Stimulated activated CD8-positive, alpha-beta memory T cell treated with anti-CD3 and anti-CD28 coated beads, Interleukin-4, amount 100 ng/mL, for 24 hours (primary cell): ENCODE measurements at places on chromosomes 3 and 15.

DNA sequence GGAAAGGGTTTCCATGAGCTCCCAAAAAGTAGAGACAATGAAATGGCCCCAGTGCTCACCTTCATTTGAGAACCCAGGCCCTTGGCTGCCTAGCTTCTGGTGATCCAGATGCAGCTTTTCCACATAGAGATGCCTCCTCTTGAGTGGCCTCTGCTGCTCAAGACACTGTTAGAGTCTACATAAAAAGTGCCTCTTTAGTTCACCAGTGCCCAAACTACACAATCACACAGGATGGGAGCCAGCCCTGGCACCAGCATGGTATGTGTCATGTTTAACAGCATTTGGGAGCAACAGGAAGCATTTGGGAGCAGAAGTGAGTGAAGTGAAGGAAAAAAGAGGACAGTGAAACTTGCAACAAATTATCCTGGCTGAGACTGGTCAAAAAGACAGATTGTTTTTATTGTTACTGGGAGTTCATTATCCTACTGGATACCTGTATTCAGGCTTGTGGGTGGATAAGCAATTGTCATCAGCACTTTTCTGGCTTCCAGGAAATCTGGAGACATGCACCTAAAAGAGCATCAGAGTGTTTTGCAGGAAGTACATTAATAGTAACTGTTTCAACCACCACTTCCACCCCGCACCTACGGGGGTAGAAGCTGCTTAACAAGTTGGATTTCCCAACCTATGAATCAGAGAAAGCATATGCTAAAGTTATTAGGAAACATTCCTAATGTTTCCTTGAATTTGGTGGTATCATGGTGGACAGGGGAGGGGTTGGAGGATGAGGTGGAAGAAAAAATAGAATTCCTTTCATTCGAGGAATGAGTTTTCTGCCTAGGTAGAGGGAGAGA lies 416.2 kb downstream of the IGSF11 start:
- DNase-seq = no peak

- no peak for DNase-seq
Observed at GRCh38 chr3:156378871-156379270, 176.0 kb downstream of the SSR3 start.

DNA sequence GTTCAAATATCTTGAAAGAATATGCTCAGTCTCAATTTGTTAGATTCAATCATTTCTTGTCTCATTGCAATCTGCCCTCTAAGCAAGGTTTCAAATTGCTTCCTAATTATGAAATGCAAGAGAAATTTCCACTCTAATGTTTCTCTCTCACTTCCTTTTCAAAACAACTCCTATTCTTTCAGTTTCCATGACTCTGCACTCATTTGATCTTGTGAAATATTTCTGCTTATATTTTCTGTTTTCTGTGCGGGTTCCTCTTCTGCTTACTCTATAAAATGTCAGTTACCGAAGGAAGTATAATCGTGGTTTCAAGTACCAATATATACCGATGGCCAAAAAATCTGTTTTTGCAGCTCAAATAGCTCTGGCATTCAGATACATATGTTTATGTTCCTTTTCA lies 521.9 kb upstream of the NAALADL2 start:
- DNase-seq = no peak

GRCh38 chr3:126125781-126126251 lies 41.9 kb upstream of the SLC41A3 start:
- no peak for DNase-seq

DNA sequence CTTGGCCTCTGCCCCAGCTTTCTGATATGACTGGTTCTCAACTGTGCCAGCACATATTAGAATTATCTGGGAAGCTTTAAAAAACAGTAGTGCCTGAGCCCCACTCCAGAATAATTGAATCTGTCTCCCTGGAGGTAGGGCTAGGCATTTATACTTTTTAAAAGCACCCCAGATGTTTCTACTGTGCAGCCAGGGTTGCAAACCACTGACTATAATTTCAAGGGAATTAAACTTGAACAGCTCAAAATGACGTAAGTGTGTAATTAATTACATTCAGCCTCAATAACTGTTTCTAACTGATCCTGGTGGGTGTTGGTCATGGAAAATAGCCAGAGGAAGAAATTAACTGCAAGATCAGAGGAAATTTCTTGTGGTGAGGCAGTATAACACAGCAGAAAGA lies 4.4 kb upstream of the IRAK2 start:
- no peak for DNase-seq

DNA sequence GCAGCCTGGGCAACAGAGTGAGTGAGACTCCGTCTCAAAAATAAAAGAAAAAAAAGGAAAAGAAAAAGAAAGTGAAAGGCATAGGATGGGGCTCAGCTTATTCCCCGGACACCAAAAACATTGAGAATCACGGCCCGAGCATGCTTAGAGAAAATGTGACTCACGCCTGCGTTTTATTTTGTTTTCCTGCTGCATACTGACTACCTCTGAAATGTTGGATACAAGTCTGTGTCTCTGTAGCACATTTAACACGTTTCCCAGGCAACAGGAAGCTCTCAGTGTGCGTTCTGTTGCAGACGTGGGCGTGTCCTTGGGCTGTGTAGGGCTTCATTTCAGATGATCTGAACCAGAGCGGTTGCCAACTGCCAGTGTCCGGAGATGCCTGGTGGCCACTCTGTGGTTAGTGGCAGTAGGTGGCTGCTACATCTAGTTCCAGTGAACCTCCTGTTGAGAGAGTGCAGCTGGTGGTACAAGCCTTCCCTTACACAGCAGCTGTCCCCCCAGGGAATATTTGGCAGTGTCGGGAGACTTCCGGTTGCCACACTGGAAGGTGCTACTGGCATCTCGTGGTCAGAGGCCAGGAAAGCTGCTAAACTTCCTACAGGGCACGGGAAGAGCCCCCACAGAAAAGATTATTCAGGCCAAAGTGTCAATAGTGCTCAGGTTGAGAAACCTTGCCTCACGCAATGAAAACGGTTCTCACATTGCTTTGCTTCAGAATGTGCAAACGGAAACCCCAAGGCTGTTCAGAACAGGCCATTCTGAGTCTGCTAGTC lies 3.0 kb downstream of the SLC51A start:
- peak; percentile 17 for DNase-seq

DNA sequence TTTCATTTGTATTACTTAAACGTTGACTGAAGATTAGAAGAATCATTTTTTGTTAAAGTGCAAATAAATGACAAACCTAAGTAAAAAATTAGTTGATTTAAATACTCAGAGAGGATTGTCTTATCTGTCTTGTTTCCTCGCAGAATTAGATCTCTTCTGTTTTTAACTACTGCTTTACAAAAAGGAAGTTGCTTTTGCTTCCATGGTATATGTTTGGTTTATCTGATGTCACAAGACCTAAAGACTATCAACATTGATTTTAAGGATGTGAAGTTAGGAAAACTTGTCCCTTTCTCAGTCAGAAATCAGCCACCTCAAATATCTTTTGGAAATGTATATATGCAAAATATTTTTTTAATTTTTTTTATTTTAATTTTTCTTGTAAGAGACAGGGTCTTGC lies 28.7 kb downstream of the GPR171 start:
- DNase-seq = no peak

- DNase-seq = no peak
Observed at GRCh38 chr3:46235425-46235824, 6.8 kb upstream of the CCR3 start.

GRCh38 chr3:189270248-189270832 lies 98.6 kb downstream of the TPRG1 start:
- no peak for DNase-seq
